Fibroblast of skin of left biceps (primary cell): ENCODE measurements at places on chromosomes 2 and 18.

DNA sequence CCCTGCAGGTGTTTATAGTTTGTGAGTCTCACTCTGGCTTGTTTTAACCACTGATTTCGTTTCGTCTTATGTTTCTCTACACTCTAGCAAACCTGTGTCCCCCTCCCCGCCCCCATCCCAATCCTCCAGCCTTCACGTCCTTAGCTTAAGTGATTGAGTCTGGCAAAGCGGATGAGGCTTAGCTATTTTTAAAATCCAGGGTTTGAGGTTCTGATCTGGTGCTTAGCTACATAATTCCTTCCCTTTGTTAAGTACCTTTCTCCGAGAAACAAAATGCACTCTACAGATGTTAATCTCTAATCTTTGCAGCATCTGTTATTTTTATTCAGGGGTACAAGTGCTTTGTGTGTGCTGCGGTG is 7.8 kb downstream of the AGAP1 start:
- DNase-seq, result no peak

- no peak for DNase-seq
Observed at GRCh38 chr2:168490015-168490874, 34.2 kb downstream of the CERS6 start.

DNA sequence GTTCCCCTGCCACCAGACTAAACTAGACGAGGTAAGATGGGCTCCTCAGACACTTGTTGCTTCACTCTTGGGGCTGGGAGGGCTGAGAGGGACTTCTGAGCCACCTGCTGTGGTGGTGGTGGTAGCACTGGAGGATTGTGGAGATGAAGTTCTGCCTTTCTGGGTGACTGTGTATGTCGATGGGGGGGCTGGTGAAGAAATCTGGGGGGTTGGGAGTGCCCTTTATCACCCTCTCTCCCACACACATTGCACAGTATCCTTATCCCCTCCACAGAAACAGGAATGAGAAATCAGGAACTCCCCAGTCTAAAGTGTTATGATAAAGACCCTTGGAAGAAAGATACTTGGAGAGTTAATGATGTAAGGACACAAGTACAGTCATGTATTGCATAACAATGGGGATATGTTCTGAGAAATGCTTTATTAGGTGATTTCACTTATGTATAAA is 38.5 kb downstream of the HK2 start:
- DNase-seq, result no peak

DNA sequence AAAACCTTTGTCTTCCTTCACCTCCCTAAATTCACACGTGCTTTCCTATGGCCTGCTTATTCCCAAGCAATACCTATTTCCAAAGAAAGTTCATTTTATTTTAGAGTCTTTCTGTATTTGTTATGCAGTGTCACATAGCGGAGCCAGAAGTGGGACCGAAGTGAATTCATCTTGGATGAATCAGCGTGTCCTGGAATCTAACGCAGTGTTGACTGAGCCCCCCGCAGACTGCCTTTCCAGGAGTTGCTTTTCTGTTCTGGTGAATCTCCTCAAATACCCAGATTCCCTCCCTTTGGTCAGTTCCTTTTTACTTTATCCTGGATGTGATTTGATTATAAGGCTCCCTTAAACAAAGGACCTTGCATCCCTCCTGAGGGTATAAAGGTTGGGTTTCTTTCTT is 10.8 kb downstream of the ALPP start:
- DNase-seq, result peak; percentile 9

DNA sequence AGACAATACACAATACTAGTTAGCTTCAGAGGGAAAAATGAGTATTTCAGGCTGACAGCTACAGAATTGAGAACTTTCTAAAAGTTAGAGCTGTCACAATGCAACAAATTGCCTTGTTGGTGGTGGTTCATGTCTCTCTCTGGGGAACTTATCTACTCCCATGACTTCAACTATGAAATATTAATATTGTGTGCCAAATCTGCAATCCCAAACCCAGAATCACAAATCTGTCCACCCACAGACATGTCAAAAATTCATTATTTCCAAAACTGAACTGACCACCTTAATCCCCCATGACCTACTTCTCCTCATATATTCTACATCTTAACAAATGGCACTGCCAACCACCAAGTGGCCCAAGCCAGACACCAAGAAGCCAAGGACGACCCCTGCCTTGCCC is 143.5 kb downstream of the TCF4 start:
- DNase-seq, result no peak
